Stimulated activated CD4-positive, alpha-beta T cell treated with anti-CD3 and anti-CD28 coated beads, TNF-alpha, amount 100 ng/mL, for 24 hours (primary cell): ENCODE measurements at places on chromosomes 5 and 9.

- no peak for DNase-seq
Observed at GRCh38 chr5:87008751-87009560, 258.7 kb upstream of the RASA1 start.

- no peak for DNase-seq
Observed at GRCh38 chr5:101018299-101018698, 115.2 kb upstream of the ST8SIA4 start.

DNA sequence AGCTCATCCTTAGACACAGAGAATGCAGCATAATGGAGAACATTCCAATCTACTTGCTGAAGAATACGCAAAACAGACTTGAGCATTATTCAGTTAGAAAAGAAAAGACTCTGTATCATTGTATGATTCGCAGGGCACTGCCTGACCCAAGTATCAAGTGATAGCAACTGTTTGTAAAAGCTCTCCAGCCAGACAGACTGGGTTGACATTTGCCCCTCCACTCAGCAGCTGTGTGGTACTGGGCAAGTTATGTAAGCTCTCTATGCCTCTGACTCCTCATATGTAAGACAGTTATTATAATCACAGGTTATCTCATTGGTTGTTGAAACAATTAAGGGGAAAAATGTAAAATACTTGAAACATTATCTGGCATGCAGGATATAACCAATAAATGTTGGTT lies 505.0 kb downstream of the ELAVL2 start:
- no peak for DNase-seq

GRCh38 chr9:126391713-126392661 lies 65.4 kb downstream of the MVB12B start:
- DNase-seq: no peak

DNA sequence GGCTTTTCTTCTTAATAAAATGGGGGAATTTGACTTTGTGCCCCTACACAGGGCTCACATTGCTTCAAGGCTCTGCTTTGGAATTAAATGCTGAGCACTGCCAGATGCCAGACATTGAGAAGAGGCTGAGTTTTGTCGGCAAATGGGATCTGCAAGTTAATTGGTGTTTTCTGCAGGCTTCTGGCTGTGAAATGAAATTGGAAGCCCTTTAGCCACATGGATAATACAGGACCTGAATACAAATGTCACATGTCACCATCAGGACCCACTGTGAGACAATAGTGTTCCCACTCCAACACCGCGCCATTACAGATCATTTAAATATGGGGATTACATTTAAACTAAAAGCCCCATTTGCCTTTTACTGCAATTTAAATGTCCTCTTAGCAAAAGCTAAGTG lies 164.4 kb downstream of the ZSWIM6 start:
- no peak for DNase-seq

- no peak for DNase-seq
Observed at GRCh38 chr9:121283080-121283398, 15.1 kb downstream of the GSN start.

- no peak for DNase-seq
Observed at GRCh38 chr5:165014439-165014838, 1509.0 kb downstream of the MAT2B start.

DNA sequence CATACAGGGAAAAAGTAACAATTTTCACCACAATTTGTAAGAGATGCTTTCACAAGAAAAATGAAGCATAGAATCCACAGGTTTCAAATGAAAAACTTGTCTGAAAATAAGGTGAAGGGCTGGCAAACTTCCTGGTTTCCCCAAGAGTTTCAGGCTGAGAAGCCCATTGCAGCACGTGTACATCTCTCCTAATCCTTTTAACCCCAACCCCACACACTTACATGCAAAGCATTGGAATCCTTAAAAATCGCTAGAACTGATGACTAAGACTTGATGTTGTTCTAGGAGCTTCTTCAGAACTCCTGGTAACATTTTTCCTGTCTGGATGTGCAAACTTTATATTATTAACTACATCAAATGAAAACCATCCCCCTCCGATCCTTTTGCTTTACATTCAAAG lies 317.8 kb upstream of the RGMB start:
- DNase-seq: no peak

DNA sequence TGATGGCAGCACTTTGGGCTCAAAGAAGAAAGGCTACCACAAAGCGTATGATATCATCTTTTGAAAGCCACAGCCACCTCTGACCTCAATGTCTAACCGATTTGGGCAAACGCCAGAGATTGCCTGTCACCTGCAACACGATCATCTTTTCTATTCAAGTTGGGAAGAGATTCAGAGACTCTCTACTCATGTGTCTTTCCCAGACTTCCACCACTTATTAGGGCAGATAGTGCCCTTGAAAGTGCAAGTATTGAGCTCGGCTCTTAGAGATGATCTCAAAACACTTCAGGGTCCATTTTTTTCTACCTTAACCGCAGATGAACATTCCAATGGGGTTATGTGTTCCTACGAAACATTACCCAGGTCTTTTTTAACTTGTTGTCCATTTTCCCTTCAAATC lies 213.7 kb downstream of the DRD1 start:
- no peak for DNase-seq

- DNase-seq: no peak
Observed at GRCh38 chr5:18882154-18882553, 1105.8 kb downstream of the CDH18 start.

GRCh38 chr9:124394596-124394995 lies 20.6 kb downstream of the PSMB7 start:
- DNase-seq: no peak

GRCh38 chr5:83096660-83097339 lies 19.5 kb downstream of the XRCC4 start:
- DNase-seq: no peak

GRCh38 chr5:173246511-173246910 lies 11.5 kb upstream of the NKX2-5 start:
- no peak for DNase-seq

DNA sequence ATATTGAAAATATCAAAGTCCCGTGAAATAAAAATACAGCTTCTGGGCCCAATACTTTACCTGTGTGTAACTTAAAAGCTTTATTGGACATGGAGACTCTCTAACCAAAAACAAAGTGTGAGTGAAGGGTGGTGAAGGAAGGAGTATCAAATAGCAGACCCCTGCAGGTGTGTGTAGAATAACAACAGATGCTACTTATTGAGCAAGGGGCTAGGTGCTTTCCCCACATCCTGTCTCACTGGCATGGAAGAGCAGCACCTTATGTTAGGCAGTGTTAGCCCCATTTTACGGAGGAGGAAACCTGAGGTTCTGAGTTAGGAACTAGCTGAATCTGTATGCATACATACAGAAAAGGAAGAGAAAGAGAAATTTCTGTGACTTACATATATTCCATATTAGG lies 21.8 kb downstream of the SLIT3 start:
- DNase-seq: no peak

GRCh38 chr9:94112716-94113465 lies 28.6 kb downstream of the PTPDC1 start:
- no peak for DNase-seq

DNA sequence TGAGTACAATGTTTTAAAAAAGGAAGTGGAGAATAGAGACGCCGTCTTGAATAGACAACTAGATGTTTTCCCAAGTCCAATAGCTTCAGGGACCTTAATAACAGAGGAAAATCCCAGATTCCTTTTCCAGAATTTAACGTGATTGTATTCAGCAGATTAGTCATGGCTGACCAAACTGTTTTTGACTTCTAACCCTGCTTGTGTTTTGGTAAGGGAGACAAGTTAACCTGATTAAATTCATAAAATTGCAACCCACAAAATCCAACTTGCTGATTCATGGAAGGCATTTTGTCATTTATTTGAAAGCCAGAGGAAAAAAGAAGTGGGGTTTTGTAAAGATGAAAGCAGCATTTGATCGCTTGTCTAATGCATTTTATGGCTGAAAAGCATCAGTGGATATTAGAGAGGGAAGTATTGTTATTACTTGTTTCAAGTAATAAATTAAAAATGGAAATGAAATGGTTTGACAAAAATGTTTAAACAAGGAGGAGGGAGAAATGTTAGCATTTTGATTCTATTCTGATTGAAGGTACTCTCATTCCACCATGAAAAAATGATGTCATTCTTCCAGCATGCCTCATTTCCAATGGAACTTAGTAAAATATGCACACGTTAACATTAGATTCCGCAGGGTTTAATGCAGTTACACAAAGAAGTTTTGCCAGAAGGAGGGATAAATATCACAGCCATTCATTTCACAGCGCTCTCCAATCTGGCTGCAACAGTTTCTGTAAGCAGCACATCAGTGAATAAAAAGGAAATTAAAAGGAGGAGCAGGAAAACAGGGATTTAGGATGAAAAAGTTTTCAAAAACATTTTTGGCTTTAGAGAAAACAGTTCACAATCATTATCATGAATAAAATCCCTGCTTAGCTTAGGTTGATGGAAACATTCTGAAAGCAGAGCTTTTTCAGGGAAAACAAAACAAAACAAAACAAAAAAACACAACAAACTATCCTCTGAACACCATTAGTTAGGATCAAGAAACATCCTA lies 314.7 kb downstream of the PRR16 start:
- no peak for DNase-seq

- no peak for DNase-seq
Observed at GRCh38 chr5:151240924-151241635, 11.9 kb upstream of the GM2A start.

DNA sequence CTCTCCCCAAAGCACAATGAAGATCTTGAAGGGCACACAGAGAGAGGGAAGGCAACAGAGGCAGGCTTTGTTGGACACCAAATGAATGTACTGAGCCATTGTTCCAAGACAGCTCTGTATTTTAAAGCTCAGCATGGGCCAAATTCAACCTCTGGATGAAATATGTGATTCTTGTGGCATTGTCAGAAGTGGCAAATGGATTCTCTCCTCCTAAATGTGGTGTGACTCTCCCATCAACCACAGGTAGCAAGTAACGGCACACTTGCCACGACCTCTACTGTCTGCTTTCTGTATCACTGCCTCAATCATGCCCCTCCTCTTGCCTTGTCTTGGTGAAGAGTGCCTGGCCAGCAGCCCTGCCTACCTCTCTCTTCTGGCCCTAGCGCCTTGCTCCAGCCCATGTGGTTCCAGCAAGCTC lies 6.1 kb upstream of the MOB3B start:
- DNase-seq: no peak
